Memory B cell (primary cell): ENCODE measurements at places on chromosomes 11 and 22.

DNA sequence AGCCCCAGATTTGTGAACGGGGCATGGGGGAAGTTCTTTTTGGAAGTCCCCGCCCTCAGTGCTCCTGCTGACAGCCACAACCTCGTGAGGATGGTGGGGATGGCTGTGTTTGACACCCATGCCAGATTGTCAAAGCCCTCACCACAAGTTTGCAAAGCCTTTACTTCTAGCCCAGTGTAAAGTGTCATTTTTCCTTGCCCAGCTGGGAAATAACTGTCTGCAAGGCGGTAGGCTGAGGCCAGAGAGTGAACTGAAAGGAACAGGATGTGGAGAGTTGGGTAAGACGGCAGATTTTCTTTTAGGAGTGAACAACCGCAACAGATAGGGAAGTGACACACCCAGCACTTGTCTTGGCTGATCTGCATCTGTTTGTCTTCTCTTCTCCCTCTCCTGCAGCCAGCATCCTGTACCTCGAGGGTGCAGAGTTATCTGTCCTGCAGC, 13.6 kb downstream of the IL17RA start:
- DNase-seq, result no peak

- DNase-seq, result no peak
These were observed 5.4 kb downstream of the WNT7B start for GRCh38 chr22:45971408-45972028.

DNA sequence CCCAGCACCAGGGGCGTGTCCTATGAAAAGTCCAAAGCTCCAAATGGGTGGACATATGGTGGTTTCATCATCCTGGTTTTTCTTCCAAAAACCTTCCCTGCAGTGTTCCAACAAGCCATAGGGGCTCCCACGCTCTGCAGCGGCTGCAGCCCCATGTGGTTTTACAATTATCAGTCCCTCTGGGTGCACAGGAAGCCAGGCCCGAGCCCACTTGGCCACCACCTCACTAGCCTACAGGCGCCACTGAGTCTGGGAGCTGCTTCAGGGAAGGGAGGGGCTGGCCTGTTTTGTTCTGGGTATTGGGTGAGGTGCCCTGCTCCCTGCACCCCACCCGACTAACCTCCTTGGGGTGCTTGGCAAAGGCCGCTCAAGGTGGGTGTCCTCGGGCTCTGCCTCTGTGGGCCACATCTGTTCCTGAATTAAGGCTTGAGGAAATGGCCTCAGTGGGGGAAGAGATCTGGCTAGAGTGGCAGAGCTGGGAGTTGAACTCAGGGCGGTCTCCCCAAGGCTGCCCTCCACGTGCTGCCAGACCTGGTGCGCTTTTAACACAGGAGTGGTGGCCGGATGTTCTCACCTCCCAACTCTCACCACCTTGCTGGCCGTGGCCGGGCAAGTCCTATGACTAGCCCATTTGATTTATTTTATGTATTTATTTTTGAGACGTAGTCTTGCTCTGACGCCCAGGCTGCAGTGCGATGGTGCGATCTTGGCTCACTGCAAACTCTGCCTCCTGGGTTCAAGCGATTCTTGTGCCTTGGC, 5.3 kb upstream of the CDC42BPG start:
- no peak for DNase-seq

GRCh38 chr22:32205974-32206773, 1.3 kb upstream of the RFPL2 start:
- DNase-seq, result no peak
